Stimulated activated CD8-positive, alpha-beta memory T cell treated with anti-CD3 and anti-CD28 coated beads, Interleukin-7, amount 100 ng/mL, for 1 hour (primary cell): ENCODE measurements at places on chromosomes 3 and 15.

DNA sequence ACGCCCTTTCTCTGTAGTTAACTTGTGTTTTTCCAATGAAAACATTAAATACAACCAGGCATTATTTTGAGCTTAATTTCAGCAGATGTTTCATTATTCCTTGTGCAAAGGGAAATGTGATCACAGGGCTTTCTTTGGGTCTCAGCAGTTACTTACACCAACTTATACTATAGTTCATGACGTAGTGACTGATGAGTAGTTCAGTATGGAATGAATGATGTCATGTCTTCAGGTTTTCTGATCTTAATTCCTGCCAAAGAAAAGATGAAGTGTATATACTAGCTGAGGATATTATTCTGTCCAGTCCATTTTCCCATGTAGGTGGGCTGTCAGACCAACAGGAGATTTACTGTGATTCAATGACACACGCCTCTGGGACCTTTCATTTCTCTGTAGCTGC, 61.3 kb downstream of the MYRIP start:
- DNase-seq: no peak

DNA sequence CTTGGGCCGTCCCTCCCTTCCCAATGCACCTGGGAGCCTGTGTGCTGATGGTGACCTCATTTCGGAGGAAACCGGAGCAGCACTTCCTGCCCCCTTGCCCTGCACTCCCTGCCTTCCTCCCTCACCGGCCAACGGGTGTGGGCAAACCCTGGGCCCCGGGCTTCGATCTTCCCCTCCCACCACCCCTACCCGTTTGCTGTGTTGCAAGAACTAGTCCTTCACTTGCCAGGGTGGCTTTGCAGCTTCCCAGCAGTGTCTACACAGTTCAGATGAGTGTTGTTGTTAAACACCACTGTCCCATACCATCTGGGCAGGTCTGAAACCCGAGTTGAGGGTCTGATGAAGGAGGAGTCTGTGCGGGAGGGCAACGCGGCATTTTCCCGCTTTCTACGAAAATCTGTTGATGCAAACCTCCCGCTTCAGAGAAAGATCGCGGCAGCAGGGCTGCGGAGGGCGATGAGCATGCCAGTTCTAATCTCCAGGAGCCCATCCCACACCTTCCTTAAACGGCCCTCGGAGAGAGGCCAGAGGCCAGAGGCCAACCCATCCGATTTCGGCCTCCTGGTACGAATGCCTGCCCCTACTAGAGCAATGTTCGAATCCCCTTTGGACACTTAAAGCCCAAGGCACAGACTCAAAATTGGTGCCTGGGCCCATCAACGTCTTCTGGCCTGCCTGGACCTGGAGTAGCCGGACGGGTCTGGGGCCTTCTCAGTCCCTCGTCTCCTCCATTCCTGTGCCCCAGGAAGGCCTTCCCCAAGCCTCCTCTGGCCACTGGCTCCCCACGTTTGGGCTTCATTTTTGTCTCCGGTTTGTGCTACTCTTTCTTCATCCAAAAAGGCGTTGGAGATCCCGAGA, 35.7 kb upstream of the POLG start:
- DNase-seq: no peak

- DNase-seq: no peak
These were observed 781 bp upstream of the IP6K1 start for GRCh38 chr3:49787182-49787464.

GRCh38 chr3:110758208-110758607, 313.4 kb upstream of the NECTIN3 start:
- DNase-seq: no peak

- DNase-seq: no peak
These were observed 6.2 kb downstream of the TSC22D2 start for GRCh38 chr3:150414258-150414657.

DNA sequence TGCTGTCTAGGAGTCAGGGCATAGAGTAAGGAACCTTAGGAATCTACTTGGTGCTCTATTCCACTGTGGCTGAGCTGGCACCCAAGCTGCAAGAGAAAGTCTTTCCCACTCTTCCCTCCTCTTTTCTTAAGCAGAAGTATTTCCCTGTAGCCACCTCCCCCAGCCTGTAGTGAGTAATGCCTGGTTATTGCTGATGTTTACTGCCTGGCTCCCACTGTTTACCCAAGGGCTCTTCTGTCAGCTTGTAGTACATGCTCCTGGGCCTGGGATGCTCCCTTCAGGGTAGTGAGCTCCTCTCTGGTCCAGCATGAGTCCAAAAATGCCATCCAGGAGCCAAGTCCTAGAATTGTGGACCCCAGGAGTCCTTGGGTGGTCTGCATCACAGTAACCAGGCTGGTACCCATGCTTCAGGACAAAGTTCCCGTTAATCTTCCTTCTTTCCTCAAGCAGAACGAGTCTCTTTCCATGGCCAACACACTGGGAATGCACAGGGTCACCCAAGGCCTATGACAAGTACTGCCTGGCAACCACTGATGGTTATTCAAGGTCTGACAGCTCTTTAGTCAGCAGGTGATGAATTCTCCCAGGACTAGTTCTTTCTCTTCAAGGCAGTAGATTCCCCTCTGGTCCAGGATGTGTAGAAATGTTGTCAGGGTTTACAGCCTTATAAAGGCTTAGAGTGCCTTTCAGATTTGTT, 17.6 kb downstream of the GALK2 start:
- DNase-seq: no peak

- DNase-seq: no peak
These were observed 370.8 kb downstream of the MAGI1 start for GRCh38 chr3:65667963-65668362.

DNA sequence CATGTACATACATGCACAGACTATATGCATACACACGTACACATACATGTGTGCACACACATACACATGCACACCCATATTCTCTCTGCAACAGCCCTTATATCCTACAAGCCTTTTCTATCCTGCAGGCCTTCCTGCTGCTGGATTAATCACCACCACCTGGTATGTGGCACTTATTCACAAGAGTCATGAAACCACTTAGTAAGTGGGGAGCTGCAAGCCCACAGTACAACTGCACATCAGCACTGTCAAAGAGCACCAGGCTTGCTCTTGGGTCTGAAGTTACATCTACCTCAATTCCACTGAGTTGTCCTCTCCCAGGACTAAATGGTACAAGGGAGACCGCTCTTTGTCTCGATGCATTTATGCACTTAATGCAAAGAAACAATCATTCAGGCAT, 233.2 kb downstream of the KLF13 start:
- DNase-seq: no peak

- DNase-seq: no peak
These were observed 125.2 kb downstream of the ANXA2 start for GRCh38 chr15:60272623-60273022.

GRCh38 chr3:181330821-181331563, 341.5 kb upstream of the DNAJC19 start:
- DNase-seq: no peak

GRCh38 chr3:59277816-59278215, 228.0 kb upstream of the CFAP20DC start:
- no peak for DNase-seq

DNA sequence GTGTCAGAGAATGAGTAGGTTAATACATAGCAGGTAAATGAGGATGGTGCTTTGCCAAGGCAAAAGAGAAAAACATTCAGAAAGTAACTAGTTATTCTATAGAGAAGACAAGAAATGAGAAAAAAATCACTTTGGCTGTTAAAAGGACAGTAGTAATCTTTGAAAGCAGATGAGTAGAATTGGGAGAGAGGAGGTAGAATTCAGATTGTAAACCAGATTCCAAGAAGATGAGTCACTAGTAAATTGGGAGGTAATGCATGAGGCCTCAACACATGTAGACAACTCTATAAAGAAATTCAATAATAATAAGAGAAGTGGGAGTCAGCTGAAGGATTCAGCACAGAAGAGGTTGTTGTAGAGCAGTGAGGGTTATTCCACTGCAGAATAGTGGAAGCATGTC, 81.4 kb downstream of the MBNL1 start:
- no peak for DNase-seq

DNA sequence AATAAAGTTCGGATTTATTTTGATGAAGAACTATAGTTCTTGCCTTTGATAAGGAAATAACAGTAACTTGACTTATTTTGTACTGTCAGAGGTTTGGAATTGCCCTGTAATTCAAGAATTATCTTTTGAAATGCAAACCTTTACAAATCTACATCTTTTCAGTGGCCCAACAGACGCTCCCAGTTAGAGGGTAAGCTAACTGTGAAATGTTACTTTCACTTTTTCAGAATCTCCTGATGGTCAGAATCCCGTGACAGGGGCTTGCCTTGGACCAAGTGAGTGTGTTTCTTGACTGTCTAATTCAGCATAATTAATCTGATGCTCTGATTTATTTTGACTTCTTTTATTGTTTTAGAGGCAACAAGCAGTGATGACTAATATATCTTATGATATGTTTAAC, 262.5 kb downstream of the PLOD2 start:
- no peak for DNase-seq
